ENCODE measurements at places on chromosomes 1 and 21. TPM values are rescaled to one million over a fixed set of nuclear protein-coding genes. Genes with fewer than 3 reads are reported as not detected.

The OR6K3 gene
- 1.7 TPM for total RNA-seq

DNA sequence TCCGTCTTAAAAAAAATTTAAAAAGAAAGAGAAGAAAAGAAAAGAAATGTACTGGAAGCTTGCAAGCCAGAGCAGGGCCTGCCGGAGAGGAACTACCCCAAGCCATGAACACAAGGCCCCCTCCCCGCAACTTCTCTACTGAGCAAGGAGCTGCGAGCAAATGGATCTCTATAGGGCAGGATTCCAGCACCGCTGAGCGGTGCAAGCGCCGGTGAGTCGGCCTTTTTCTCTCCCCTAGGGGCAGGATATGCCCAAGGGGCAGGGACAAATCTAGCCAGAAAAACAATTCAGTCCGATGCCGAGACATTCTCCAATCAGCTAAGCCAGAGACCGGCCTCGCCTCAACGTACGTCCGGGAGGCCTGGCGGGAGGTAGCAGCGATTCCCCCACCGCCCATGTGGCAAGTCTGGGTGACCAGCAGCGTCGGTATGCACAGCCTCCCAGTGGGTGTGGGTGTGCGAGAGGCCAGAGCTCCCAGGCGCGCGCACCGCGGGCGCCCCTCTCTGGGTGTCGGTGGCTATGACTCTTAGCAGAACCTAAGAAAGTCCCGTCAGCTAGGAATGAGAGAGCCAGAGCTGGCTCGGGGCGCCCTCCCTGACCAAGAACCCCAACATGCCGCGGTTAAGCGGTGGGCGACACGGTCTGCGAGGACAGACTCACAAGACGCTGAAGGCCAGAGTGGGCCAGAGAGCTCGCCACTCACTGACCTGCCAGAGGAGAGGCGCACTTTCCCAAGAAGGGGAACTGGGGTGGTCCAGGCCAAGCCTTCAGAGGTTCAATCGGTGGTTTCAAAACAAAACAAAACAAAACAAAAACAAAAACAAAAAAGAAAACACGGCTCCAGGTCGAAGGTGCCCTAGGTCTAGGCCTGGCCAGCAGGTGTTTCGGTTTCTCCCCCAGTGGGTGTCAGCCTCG, 1.9 kb downstream of the CSMD2 start:
- no peak for DNase-seq

DNA sequence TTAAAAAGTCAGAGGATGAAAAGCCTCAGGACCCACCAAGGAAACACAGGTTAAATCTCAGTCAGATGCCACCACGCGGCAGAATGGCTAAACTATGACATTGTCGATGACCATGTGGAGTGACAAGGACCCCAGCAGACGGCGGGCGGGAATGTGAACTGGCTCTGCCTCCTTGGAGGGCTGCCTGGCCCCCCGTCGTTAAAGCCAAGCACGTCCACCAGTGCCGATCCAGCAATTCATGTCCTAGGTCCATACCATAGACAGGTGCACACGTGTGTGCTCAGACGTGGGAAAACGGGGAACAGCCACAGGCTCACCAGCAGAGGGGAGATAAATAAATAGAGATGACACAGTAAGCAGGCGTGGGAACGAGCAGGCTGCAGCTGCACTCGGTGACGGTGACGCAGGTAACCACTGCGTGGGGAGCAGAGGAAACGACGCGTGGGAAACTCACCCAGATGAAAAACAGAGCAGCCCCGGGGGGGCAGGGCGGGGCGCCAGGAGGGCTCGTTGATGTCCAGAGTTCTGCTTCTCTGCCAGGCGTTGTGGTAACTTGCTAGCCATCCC, 28.3 kb upstream of the PCBP3 start:
- peak; percentile 47 for DNase-seq

GRCh38 chr1:44616991-44617702, 57.1 kb downstream of the TMEM53 start:
- no peak for DNase-seq

GRCh38 chr1:115865704-115866380, 24.9 kb upstream of the NHLH2 start:
- DNase-seq = no peak

- DNase-seq = no peak
Measured at GRCh38 chr1:222034790-222035189, 292.9 kb upstream of the DUSP10 start.

GRCh38 chr1:224720216-224720615, 104.1 kb downstream of the CNIH3 start:
- no peak for DNase-seq
